ENCODE measurements at places on chromosomes 5 and 9.
A peak's percentile ranks its signal among the peaks of the same experiment; 100 is the strongest.

DNA sequence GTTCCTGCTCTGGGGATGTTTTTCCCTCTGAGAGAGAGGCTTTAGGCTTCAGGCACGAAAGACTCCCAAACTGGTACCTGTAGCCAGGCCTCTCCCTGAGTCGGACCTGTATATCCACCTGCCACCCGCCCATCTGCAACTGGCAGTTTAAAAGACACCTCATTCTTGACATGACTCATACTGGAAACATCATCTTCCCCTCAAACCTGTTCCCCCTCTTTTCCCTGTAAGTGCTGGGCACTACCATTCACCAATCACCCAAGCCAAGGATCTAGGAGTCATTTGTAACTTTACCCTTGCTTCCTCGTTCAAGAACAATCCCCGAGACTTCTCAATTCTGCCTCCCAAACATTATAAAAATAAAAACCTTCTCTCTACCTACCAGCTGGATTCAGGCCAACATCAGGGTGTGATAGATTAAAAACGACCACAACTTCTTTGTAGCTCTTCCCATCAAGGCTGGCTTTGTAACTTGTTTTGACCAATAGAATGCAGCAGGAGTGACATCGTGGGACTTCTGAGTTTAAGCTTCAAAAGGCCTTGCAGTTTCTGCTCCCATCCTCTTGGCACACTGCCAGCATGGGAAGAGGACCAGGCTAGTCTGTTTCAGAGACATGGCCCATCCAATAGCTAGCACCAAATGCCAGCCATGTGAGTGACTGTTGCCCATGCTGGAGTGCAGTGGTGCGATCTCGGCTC, 1.8 kb upstream of the WDR31 start:
- DNase-seq, result peak; percentile 76

GRCh38 chr5:43233946-43234345, 41.9 kb downstream of the NIM1K start:
- DNase-seq, result no peak

GRCh38 chr5:17277907-17278306, 60.5 kb downstream of the BASP1 start:
- no peak for DNase-seq

DNA sequence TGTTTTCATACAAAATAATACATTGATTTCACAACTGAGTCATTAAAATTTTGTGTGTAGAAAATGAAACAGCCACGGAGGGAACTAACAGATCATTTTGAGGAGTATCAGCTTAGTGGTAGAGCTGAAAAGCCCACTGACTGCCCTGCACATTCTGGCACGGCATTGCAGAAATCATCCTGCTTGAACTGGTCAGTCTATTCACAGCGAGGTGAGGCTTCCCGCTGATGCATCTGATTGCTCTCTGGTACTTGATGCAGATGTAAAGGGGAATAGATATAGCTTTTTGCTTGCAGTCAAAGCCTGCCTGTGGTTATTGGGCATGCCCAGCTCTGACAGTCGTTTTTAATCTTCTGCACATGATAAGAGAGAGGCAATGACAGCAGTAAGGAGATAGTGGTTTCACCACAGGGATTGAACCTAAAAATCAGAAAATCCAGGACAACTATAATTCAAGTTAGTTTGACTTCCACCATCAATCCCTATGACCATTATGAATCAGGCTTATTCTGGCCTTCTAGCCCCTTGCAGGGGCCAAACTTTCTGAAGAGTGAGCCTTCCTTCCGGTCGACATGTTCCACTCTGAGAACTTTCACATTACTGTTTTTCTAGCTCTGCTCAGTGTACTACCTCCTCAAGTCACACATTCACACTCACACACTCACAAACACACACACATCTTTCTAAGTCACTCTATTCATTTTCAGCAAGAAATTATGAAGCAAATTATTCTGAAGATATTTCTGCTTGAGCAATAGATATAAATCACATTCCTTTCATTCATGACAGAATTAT, 782.8 kb upstream of the NUDT12 start:
- no peak for DNase-seq

GRCh38 chr5:173781432-173781815, 106.7 kb upstream of the CPEB4 start:
- no peak for DNase-seq

GRCh38 chr5:154647114-154647760, 107.9 kb upstream of the LARP1 start:
- DNase-seq, result peak; percentile 94

DNA sequence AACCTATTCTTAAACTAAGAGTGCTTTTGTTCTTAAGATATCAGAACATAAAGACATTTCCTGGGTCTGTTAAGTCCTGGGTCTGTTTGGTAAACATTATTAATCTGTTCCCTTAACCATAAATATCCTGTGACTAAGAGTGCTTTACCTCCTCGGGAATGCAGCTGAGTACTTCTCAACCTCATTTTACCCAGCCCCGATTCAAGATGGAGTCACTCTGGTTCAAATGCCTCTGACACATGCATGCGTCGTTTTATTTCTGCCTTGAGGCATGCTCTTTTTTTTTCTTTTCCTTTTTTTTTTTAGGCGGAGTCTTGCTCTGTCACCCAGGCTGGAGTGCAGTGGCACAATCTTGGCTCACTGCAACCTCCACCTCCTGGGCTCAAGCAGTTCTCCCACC, 39.8 kb upstream of the FBXL17 start:
- DNase-seq, result no peak

DNA sequence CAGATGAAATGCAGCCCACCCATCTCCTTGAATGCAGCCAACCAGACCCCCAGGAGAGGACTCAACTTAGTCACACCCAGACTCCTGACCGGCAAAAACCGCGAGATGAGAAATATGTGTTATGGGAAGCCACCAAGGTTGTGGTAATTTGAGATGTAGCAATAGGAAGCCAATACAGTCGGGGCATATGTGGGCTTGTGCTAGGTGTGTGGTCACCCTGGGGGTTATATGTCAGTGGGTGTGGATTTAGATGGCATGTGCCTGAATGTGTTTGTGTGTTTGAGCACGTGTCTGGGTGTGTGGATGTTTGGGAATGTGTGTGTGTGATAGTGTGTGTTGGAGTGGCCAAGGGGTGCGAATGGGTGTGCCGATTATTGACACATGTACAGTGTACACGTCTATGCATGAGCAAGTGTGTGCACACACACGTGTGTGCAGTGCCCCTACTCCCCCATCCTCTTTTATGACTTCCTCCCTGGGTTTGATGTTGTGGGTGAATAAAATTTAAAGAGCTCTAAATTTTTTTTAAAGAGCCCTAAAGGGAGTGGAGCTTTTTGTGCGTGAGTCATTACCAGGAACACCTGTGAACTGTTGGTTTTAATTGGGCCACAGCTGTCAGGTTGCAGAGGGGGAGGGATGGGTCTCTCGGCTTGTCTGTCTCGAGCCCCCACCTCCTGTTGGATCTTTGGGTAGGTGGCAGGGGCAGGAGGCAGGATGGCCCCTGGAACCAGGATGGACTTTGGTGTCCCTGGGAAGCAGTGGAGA, 86.8 kb downstream of the LHX2 start:
- DNase-seq, result no peak

DNA sequence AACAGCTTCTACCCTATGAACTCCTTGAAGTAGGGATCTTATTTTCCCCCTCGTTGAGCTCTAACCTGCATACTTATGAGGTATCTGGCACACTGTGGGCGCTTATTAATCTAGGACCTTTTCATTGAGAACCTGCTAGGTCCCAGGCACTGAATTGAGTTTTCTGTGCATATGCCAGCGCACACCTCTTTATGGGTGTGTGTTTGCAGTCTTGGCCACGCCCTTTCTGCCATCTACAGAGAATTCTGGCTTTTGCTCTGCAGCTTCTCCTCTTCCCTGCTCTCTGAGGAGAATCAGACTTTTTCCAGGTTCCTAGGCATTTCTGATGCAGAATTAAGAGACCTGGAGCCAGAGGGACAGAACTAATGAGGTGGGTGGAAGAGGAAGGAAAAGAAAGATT, 25.4 kb upstream of the SSBP2 start:
- no peak for DNase-seq
